Suppressor macrophage (primary cell): ENCODE measurements at places on chromosomes 16 and 17.

DNA sequence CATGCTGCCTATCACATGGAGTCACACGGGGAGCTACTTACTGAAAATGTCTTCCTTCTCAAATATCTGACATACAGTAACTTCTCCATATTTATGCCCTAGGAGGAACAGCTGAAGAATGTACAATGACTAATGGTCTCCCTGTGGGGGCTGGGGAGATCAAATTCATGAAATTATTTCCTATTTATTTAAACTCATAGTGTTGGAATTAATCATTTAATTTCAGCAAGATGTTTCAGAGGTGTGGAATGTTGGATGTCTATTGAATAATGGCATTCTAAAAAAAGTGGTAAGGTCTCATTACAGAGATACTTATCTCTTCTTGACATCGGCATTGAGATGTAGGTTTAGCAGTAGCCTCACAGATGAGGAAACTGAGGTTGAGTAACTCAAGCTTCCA, 214.3 kb upstream of the CDH11 start:
- no peak for DNase-seq

GRCh38 chr16:31712064-31712540, 161.5 kb upstream of the ZNF267 start:
- DNase-seq, result no peak

GRCh38 chr17:65515512-65515911, 45.9 kb downstream of the AXIN2 start:
- no peak for DNase-seq

GRCh38 chr17:62741290-62741689, 66.8 kb downstream of the MARCHF10 start:
- no peak for DNase-seq

- DNase-seq, result no peak
Measured at GRCh38 chr16:58415003-58415402, 22.7 kb downstream of the GINS3 start.

- DNase-seq, result no peak
Measured at GRCh38 chr17:31690151-31690551, 168.9 kb downstream of the COPRS start.
